Cortex of kidney (tissue), 1 donor: ENCODE measurements at places on chromosomes 2 and 18.

DNA sequence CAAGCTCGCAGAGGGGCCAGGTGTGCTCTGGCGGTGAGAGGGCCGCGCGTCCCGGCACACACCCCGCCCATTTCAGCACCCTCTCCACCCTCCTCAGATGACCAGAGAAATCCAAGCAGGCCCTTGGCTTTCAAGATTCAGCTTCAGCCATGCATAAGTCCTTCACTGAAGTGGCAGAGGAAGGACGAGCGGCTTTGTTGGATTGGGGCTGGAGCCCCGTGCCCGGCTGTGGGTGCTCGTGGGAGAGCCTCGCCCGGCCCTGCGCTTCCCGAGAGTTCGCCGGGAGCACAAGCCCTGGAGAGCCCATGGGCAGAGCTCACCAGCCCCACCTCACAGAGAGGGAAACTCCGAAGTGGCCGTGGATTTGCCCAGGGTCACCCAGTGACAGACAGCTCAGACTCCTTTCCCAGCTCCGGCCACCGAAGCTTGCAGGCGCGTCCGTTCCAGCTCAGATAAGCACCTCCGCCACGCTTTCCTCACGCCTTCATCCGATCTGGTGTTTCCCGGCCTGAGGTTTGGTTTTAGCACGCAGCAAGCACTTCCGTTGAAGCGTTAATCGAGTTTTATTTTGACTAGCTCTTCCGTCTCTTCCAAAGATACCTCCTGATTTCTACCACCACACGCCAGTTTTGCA, 45.6 kb upstream of the MTCL1 start:
- no peak for DNase-seq

- DNase-seq, result no peak
These were observed 224.1 kb upstream of the DPP10 start for GRCh38 chr2:114218383-114218782.

GRCh38 chr2:182980115-182980514, 58.1 kb downstream of the NCKAP1 start:
- no peak for DNase-seq

DNA sequence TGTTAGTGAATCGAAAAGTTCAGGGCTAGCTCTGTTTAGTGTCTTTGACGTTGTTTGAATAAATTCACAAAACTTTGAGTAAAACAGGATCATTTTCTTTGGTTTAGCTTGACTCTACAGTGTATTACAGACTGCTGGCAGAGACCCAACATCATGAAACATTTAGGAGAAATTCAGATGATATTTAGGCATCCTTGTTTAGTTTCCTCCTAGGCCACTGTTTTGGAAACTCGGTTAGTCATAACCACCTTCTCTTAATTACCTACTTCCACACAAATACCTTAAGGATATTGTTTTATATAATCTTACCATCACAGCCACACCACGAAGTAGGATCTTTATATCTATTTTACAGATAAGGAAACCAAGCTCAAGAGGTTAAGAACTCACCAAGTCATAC, 7.8 kb downstream of the LIMS1 start:
- DNase-seq, result no peak

GRCh38 chr18:63315131-63315662, 4.4 kb downstream of the BCL2 start:
- DNase-seq, result no peak

GRCh38 chr2:12456293-12457106, 260.2 kb upstream of the TRIB2 start:
- DNase-seq, result no peak

DNA sequence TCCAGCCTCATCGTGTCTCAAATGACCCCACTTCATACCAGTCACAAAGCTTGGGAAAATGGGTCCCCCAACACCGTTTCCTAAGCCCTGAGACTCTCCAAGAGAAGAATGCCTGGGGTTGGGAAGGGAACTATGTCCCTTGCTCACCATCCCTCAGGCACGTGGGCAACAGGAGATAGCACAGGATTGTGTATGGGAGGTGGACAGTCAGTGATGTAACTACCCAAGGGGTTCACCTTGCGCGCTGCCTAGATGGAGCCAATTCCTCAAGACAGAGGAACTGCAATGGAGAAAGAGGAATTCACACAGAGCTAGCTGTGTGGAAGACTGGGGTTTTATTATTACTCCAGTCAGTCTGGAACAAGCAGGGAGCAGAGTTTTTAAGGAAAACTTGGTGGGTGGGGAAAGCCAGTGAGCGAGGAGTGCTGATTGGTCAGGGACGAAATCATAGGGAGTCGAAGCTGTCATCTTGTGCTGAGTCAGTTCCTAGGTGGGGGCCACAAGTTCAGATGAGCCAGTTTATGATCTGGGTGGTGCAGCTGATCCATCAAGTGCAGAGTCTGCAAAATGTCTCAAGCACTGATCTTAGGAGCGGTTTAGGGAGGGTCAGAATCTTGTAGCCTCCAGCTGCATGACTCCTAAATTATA, 13.8 kb upstream of the CXCR1 start:
- no peak for DNase-seq

- DNase-seq, result no peak
These were observed 503.2 kb upstream of the CNTNAP5 start for GRCh38 chr2:123521854-123522253.

GRCh38 chr2:101832114-101832513, 134.6 kb downstream of the MAP4K4 start:
- no peak for DNase-seq

GRCh38 chr2:7430869-7431641, 513.8 kb downstream of the RNF144A start:
- DNase-seq, result no peak
